ENCODE measurements at places on chromosomes 1 and 21.

- DNase-seq = no peak
These were observed 1.6 kb upstream of the PTPN7 start for GRCh38 chr1:202162047-202162417.

DNA sequence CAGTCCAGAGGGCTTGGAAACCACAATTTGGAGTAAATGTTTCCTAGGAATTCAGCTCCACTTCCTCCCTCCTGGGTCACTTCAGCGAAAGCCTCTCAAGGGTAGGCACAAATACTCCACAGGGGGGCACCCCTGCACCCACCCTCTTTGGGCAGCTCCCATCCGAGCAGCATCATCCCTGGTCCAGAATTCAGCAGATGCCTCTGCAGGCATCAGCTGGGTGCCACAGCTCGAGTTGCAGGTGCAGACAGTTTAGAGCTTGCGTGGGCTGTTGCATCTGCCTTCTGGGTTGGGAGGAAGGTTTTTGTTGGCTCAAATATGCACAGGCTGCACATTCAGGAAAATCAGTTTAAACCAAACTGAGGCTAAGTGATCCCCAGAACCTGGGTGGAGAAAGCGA is 25.0 kb downstream of the KANK4 start:
- DNase-seq = no peak

DNA sequence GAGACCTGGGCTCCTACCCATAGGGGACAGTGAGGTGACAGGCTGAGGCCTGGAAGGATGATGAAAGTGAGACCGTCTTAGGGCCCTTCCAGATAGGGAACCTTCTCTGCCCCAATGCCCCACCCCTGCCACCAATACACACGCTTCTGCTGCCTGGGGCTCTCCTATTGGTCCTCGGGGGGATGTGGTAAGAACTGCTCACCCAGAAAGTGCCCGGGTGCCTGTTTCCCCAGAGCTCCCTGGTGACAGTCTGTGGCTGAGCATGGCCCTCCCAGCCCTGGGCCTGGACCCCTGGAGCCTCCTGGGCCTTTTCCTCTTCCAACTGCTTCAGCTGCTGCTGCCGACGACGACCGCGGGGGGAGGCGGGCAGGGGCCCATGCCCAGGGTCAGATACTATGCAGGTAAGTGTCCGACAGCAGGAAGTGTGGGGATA is 948 bp downstream of the SEMA4A start:
- DNase-seq = no peak

DNA sequence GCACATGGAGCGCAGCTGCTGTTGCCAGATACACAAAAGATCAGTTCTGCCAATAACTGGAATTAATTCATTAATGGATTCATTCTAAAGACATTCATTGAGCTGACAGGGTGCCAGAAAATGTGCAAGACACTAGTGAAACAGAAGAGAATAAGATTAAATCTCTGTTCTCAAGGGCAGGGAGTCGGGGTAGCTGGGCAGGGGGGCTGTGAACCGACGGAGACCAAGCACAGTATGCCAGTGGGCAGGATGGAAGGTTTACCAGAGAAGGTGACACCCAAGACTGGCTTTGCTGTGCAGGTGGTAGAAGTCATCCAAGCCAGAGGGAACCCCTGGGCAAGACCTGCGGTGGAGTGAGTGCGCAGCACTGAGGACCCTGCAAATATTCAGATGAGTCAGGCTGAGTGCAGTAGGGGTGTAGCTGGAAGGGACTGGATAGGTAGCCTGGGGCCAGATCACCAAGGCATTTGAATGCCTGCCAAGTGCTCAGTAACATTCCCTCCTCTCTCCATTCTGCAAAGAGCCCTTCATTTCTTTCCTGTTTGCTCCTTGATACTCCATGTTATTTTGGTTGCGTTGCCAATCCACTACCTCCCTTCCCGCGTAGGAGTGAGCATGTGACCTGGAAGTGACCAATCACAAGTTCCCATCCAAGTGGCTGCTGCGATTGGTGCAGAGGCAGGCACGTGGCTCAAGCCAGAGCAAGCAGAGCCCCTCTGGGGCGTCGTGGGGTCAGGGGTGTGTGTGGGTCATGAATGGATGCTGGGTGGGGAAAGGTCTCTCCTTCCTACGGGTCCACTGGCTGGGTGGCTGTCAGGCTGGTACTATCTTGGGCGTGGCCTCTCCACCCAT is 413.1 kb downstream of the PTPRU start:
- DNase-seq = no peak

DNA sequence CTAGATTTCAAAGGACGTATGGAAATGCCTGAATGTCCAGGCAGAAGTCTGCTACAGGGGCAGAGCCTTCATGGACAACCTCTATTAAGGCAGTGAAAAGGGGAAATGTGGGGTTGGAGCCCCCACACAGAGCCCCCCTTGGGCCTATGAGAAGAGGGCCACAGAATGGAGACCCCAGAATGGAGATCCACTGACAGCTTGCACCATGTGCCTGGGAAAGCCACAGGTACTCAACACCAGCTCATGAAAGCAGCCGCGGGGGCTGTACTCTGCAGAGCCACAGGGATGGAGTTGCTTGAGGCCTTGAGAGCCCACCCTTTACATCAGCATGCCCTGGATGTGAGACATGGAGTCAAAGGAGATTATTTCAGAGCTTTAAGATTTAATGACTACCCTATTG is 108.7 kb downstream of the DMRTB1 start:
- DNase-seq = no peak

DNA sequence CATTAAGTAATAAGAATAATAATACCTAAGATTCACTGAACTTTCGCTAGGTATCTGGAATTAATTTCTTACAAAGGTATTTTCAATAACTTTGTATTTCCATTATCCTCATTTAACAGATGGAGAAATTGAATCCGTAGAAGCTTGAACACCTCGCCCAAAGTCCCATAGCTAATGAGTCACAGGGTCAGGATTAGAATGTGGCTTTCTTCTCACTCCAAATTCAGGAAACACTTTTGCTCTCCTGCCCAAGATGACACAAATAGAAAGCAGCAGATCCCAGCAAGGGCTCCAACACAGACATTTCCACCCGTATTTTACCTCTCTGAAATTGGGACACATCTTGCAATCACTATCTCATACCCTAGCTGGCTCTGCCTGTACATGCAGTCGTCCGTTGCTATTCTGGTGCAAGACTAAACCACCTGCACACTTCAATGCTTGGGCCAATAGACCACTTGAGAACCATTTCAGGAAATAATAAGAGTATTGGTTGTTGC is 125.9 kb upstream of the GREM2 start:
- peak; percentile 11 for DNase-seq

- peak; percentile 71 for DNase-seq
These were observed 90.1 kb upstream of the IRF2BP2 start for GRCh38 chr1:234699795-234700665.

- no peak for DNase-seq
These were observed 22.4 kb upstream of the TMEM125 start for GRCh38 chr1:43247256-43247921.

DNA sequence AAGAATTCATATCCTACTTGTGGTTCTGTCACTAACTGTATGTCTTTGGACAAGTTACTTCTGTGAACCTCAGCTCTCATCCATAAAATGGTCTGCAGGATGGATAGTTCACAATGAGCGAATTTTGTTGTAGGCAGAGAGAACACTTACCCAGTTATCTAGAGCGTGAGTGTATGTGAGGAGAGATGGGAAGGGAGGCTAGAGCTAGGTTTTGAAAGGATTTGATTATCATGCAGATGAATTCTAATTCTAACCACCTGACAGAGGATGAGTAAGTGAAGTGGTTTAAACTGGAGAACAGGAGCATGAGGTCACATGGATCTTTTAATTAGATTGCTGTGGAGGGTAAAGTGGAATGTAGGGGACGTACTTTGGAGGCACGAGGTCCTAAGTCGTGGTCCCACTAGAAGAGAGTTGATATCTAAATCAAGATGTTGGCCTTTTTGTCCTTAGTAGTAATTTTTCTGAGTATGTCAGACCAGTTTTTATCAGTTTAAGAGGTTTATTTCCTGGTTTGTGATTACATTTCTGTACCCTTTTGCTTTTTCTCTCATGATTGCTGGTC is 5.0 kb downstream of the SUCO start:
- no peak for DNase-seq

- DNase-seq = peak; percentile 74
These were observed 145.1 kb upstream of the EDN2 start for GRCh38 chr1:41629571-41629970.
